ENCODE measurements at places on chromosomes 3 and 15.

- no peak for DNase-seq
Measured at GRCh38 chr15:60999771-61000170, 229.3 kb downstream of the RORA start.

DNA sequence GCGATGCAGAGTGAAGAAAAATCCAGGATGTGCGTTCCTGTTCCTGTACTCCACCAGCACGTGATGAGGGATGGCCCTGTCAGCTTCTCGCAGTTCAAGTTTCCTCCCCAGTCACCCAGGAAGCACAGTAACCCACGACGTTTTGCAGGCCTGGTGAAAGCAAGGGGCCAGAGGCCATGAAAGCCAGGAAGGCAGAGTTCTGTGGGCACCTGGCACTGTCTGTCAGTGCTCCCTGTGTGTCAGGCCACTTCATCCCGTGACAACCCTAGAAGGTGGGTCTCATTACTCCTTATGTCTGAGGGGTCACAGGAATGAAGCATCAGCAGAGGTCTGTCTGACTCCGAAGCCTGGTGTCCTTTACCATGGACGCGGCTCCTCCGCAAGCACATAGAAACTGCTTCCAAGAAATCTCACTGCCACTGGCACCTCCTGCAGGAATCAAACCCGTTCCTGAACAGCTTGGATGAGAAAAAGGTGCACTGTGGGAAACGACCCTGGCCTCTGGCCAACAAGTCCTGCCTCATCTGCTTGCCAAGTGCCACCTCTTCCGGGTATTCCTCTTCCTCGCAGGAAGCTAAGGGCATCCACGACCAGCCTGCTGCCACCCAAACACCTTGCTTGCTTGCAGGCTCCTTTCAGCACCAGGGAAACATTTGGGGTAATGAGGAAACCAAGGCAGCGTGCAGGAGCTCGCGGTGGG is 14.6 kb downstream of the RAB43 start:
- no peak for DNase-seq

DNA sequence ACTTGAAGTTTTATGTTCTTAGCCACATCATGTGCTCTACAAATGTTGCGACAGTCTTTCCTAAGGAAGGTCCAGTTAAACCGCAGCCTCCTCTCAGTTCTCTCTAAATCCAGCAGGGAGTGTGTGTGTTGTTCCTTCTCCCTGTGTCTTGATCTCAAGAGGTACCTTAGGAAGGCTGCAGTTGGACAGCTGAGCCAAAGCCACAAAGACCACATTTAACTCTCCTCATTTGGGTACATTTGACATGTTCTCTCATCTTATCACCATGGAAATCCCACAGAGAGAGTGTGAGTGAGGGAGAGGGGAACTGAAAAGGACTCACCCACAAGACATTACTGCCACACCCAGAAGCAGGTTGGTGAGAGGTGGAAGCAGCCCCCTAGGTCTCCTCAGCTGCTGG is 79.5 kb downstream of the CD200R1L start:
- no peak for DNase-seq

DNA sequence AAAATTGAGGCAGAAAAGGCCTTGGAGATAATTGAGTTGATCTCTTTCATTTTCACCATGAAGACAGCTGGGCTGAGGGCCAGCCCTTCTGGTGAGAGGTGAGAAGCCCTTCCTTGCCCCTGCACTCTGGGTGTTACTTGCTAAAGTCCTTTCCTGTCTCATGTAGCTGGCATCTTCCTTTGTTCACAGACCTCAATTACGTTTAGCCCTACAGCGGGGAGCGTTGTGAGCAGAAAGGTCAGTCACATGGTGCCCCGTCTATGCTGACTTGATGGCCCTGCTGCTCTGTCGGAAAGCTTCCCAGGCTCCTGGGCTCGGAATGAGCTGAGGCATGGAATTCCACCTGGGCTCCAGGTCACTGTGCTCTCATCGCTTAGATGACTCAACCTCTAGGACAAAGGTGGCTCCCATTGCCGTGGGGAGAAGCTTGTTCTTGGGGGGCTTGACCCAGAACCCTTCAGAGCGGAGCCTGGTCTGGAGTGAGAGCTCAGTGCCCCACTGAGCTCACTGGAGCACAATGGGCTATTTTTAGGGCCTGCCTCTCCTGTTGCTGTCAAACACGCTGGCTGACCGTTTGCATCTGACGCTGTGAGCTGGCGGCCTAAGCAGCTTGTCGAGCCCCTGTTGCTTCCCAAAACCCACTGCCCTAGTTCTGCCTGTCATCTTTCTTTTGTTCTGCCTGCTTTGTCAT is 47.0 kb downstream of the RPLP1 start:
- no peak for DNase-seq

GRCh38 chr15:72312605-72313447 is 7.1 kb downstream of the CELF6 start:
- peak; percentile 45 for DNase-seq

- no peak for DNase-seq
Measured at GRCh38 chr3:52277972-52278509, 408 bp downstream of the WDR82 start.

DNA sequence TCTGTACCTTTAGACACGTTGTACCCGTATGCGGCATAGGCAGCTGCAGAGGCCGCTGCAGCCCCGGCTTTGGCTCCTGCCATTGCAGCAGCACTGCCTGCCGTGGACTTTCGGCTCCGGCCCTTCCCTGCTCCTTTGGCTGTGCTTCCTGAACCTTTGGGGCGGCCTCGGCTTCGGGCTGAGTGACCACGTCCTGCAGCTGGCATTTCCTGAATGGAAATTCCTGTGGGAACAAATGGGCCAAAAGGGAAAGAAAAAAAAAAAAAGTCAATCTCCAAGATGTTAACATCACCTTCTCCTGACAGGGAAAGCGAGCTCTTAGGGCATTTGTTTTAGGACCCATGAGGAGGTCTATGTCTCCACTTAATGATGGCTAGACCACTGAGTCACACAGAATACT is 29.6 kb downstream of the CHAC1 start:
- no peak for DNase-seq

GRCh38 chr15:74531144-74531811 is 9.7 kb upstream of the ARID3B start:
- no peak for DNase-seq

DNA sequence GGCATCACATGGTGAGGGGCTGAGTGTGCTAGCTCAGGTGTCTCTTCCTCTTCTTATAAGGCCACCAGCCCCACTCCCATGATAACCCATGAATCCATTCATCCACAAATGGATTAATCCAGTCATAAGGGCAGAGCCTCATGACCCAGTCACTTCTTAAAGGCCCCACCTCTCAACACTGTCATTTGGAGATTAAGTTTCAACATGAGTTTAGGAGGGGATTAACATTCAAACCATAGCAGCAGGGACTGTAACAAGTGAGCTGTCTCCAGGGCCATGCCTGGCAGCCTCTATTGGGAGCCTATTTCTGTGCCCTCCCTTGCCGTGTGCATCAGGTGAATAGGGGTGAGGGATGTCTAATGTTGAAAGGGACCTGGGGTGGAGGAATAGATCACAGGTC is 77.5 kb downstream of the CHRD start:
- no peak for DNase-seq

- DNase-seq, result no peak
Measured at GRCh38 chr3:156160647-156161046, 40.3 kb downstream of the KCNAB1 start.

Data from putamen (tissue), 1 donor.